Hair follicular keratinocyte (primary cell): ENCODE measurements at places on chromosomes 1 and 21. TPM values are rescaled to one million over a fixed set of nuclear protein-coding genes. Genes with fewer than 3 reads are reported as not detected.

FCMR gene
- 3.3 and 4.8 TPM in 2 replicates for total RNA-seq

HCRTR1 gene
- total RNA-seq, result not detected in 2 replicates

RAD54L gene
- 3.1 and 7.3 TPM in 2 replicates for total RNA-seq

SLFNL1 gene
- total RNA-seq, result not detected in 2 replicates
